ENCODE measurements at places on chromosomes 3 and 15.

DNA sequence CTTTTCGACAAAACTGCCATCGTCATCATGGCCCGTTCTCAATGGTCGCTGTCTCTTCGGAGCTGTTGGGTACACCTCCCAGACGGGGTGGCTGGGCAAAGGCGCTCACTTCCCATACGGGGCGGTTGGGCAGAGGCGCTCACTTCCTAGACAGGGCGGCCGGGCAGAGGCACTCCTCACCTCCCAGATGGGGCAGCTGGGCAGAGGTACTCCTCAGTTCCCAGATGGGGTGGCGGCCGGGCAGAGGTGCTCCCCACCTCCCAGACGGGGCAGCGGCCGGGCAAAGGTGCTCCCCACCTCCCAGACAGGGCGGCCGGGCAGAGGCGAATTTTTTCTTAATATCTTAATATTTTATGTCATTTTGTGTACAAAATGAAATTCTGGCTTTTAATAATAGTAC, 44.5 kb downstream of the PARP14 start:
- no peak for DNase-seq

DNA sequence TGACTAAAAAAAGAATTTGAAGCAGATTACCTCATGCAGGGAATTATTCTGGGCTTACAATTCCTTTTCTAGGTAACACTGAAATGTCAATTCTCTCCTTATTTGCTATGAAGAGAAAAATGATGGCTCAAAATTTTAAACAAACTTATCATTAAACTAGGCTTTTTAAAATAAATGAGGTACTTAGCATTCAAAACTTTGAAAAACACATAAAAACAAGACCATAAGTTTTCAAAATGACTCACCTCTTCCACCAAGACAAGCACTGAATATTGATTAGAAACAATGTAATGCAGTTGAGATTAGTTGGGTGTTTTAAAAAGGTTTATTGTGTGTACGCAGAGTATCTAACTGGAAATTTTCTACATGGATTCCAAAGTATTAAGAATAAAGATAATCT, 154.6 kb downstream of the ADAM10 start:
- no peak for DNase-seq

DNA sequence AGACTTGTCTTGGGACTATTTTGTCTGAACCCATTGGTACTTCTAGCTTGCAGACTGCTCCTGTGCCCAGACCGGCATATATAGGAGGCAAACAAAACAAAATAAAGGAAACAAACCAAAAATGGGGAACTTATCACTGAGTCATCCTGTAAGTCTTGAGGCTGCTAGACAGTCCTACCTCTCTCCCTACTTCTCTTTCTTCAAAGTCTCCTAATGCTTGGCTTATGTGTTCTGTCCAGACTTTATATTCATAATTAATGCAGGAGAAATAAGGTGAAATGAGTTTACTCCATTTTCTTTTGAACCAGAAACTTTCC, 266.2 kb downstream of the ZNF385D start:
- no peak for DNase-seq

DNA sequence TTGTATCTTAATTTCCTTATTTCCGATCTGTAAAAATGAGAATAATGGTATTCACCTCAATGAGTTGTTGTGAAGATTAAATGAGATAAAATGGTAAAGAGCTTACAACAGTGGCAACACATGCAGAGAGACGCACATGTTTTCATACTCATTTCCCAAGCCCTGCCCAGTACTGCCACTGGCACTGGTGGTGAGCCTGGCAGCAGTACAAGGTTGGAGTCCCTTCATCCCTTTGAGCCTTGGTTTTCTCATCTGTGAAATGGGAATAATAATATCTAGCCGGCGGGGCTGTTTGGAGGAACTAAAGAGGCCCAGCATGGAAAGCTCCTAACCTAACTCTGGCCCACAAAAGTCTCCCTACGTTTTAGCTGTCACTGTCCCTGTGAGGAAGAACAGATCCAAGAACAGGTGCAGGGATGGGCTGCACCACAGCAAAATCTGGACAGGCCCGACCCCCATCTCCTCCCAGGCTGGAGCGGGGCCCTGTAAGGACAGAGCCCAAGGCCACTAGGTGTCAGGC, 866 bp upstream of the CD276 start:
- DNase-seq = no peak

DNA sequence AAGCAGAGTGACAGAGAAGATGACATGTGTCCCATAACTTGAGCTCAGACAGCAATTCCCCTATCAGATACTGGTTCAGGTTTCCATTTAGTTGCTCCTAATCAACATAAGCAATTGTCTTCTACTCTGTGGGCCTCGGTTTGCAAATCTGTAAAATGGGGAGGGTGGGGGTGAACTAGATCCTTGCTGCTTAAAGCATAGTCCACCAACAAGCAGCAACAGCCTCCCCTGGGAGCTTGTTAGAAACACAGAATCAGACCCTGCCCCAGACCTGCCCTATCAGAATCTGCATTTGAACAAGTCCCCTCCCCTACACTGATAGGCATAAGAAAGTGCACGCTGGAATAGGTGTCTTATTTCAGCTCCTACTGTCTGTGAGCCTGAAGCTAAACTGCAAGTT, 87.8 kb downstream of the CEMIP start:
- DNase-seq = no peak

DNA sequence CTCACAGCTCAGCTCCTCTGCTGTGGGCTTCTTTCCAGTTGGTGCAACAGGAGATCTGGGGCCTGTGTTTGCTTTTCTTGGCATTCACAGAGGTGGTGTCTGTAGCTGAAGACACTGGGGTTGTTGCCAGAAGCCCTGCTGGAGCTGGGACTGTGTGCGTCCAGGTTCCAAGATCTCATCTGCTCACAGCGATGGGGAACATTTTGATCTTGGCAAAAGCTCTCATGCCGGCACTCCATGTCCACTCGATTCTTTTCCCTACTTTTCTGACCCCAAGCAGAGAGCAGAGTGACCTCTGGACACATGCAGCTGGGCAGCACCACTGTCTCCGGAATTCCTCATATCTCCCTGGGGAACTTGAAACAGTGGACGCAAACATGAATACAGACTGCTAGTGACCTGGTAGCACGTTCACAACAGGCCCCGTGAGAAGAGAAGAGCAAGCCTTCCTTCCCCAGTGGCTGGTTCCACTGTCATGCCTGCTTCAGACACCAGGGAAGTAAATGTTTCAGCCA, 36.1 kb upstream of the MECOM start:
- no peak for DNase-seq

DNA sequence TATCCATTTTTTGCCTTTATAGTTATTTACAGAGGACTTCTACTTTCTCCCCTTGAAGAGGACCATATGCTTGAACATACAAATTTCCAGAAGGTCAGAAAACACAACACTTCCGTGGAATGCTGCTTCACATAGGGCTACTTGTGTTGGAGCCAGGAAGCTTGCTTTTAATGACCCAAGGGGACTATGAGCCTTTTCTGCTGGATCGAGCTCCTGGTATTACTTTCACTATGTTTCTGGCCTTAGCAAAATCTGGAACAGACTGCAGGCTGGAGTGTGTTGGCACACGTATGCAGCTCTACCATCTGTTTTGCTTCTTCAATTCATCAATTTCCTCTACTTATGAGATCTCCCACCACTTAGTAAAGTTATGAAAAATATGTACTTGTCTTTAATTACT, 69.3 kb upstream of the CBLB start:
- DNase-seq = no peak

DNA sequence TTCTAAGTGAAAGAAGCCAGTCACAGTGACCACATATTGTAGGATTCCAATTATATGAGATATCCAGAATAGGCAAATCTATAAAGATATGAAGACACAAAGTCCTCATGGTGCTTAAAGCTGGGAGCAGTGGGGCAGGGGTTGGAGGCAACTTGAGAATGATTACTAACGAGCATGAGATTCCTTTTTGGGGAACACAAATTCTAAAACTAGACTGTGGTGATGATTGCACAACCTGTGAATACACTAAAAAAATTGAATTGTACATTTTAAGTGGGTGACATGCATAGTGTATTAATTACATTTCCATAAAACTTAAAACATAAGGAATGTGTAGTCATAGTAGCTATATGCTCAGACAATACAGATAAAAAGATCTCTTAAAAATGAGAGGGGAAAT, 103.2 kb downstream of the DPH6 start:
- DNase-seq = no peak

DNA sequence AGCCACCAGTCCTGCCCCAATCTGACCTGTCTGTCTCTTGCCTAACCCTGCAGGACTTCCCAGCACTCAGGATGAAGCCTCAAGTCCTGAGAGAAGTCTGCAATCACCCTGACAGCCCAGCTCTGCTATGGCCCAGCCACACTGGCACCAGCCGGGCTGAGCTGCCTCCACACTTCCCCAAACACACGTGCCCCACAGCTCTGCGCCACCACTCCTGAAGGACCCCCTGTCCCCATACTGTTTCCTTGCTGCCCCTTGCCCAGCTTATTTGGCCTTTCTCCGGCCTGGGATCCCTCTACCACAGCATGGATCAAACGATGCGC, 76.6 kb downstream of the TBC1D2B start:
- DNase-seq = no peak
